Neuronal stem cell (in vitro differentiated cells): ENCODE measurements at places on chromosomes 16 and 17.
A peak's percentile ranks its signal among the peaks of the same experiment; 100 is the strongest.

DNA sequence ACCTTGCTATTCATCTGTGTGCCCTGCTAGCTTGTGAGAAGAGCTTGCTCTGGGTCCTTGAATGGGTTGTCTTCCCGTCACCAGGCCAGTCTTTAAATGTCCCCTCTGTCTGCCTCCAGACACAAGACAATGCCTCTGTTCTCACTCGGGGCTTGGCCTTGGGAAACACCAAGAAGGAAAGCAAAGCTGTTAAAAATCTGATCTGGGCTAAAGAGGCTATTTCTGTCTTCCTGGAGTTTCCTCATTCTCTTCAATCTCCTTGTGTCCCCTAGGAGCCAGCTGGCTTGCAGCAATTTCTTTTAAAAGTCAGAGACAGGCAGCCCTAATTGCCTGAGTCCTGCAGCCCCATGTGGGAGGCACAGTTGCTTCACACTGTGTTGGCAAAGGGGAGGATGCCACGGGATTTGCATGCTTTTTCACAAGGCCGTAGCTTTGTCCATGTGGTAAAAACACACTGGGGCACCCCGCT is 2.5 kb downstream of the DNAI2 start:
- DNase-seq = no peak

DNA sequence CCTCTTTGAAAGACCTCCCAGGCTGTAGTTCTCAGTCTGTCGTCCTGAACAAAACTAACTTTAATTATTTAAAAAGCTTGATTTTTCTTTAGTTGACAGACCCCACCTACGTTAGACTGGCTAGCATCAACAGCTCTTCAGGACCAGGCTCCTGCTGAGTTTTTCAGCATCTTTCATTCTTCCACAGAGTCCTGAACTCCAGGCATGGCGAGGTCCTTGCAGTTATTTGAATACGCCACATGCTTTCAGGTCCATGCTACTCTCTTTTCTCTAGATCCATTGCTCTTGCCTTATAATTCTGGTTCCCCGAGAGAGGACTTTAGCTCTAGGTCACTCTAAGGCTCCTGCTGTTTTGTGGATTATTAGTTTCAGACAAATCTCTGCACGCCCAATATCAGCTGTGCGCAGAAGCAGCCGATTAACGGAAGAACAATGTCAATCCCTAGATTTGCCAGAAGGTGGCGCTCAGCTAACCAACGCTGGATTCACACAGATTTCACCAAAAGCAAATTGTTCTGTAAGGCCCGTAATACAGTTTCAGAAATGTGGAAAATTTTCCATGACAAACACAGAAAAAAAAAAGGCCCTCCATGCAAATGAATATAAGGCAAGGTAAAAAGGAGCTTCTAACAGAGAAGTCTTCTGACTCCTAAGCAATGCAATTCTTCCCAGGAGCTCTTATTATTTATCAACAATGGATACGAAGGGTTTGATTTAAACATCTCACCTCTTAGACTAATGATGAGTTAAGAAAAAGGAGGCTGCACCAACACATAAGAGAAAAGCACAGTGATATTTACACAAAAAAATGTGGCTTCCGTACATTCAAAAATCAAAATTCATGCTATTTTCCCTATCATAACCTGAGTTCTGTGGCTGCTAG is 33.5 kb upstream of the BCO1 start:
- DNase-seq = peak; percentile 49

- DNase-seq = no peak
Observed at GRCh38 chr16:85865-86264, 7.8 kb downstream of the MPG start.

- no peak for DNase-seq
Observed at GRCh38 chr16:88812513-88813268, 963 bp upstream of the APRT start.

GRCh38 chr17:1800712-1801111 is 29.0 kb downstream of the SMYD4 start:
- DNase-seq = no peak

DNA sequence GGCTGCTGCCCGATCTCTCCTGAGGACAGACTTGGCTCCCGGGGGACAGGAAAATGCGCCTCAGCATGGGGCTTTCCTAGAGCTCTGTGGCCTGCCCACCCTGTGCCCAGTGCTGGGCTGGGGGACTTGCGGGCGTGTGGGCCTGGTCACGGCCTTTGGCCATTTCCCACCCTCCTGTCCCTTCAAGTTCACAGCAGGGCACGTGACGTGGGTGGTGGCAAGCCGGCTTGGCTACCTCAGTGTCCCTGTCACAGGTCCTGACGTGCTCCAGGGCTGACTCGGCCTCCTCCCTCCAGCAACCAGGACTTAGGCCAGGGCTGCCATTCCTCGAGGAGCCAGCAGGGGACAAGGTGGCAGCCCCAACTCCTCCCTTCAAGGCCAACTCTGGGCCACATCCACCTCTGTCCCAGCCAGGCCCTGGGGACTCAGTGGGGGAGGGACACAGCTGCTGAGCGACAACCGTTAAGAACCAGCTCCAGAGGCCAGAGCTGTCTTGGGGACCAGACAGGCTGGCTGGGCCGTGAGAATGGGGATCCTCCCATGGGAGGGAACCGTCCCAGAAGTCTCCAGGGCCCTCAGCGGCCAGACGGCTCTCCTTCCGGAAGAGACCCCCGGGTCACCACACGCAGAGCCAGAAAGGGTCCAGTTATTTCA is 981 bp upstream of the UNC13D start:
- peak; percentile 59 for DNase-seq

DNA sequence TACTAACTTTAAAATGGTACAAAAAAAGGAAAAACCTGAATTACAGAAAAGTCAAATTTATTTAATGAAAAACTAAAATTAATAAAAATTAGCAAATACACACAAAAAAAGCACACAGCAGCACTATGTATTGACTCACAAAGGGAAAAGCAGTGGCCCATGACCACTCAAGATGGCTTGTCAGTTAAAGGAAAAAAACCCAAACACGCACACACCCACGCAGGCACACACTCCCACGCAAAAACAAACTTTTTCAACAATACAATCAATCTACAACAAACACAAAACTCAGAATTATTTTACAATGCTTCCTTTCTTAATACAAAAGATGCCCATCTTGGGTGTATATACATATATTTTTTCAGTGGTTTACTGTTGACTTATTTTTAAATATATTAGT is 24.2 kb downstream of the SIAH1 start:
- no peak for DNase-seq

GRCh38 chr17:7064261-7064660 is 15.8 kb downstream of the CLEC10A start:
- no peak for DNase-seq

DNA sequence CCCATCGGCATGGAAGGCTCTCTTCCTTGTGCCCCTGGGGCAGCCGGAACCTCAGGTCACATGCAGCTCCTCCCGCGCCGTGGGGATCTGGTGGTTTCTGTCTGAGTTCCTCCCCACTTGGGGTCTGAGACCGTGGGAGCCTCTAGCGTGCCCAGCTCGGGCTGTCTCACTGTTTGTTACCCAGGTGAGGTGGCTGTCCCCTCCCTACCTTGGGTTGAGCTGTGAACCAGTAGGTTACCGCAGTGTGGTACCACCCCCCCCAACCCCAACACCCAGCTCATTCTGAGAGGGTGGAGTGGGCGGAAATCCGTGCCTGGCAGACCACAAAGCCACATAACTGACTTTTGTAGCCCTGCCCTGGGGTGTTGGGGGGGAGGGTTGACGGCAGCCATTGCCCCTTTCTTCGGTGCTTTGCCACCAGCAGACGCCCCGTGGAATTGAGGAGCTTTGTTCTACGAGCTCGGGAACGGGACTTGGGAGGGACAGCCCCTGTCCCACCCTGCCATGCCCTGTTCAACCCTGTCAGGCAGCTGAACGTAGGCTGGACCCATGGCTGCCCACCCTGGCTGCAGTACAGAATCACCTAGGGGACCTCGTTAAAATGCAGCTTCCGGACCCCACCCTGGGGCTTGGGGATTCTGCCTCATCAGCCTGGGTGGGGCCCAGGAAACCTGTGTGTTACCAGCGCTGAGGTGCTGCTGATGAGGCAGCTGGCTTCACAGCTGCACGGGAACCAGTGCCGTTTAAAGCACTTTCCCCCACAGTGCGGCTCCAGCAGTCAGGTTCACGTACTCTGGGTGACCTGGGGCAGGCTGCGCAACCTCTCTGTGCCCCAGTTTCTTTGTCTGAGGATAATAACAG is 18.5 kb downstream of the RAP1GAP2 start:
- no peak for DNase-seq

DNA sequence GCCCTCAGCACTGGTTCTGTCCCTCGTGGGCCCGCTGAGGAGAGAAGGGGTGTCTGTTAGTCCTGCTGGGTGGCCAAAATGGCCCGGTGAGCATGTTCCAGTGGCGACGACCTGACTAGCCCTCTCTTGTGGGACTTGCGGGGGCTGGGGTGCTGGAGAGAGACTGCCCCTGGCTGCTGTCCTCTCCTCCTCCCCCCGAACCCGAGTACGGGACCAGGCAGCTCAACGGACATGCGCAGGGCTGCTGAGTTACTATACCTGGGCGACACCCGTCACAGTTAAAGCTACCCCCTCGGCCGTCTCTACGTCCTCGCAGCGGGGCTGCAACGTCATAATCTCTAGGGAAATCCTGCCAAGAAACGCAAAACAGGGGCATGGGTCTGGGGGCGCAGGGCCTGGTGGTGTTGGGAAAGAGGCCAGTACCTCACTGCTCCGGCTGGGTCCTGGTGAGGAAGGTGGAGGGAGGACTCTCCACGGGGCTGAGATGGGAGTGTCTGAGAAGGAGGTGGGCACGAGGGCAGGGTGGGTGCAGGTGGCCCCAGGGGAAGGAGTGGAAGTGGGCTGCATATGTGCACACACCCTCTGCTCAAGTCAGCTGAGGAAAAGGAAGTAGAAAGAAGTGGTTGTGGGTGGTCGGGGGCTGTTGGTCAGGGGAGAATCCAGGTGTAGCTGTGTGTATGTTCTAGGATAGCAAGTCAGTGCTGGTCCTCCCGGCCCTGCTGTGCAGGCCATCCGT is 13.4 kb downstream of the FLOT2 start:
- DNase-seq = no peak

DNA sequence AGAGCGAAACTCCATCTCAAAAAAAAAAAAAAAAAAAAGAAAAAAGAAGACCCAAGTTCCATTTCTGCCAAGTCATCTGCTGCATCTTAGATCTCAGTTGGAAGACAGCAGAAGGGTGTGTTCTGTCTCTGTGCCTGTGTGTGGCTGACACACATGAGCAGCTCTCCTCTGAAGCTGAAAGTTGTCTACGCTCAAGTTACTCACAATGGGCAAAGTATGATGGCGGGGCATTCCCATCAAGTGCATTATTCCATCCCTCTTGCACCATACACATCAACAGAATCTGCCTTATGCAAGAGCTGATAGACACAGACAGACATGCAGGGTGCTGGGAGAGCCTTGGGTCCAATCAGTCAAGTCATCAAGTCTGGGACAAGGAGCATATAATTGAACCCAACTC is 402.2 kb downstream of the XYLT1 start:
- no peak for DNase-seq

GRCh38 chr17:47066095-47066494 is 87.0 kb upstream of the RPRML start:
- no peak for DNase-seq

- no peak for DNase-seq
Observed at GRCh38 chr16:66408163-66409048, 18.7 kb upstream of the BEAN1 start.

DNA sequence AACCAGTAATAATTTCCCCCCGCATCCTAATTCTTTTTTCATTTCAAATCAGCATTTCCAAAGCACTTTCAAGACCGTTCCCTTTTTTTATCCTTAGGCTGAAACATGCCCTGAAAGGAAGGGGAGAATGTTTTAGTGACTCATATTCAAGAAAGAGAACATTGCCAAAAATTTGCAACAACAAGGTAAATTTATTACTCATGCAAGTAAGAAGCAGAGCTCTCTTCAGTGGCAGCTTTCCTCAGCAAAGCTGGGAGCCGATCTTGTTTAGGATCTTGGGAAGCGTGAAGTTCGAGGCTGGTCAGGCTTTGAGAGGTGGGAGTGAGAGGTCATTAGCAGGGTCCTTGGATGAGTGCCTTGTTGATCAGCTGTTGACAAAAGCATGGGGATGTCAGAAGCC is 129.5 kb downstream of the PRKCA start:
- DNase-seq = no peak
